ENCODE measurements at places on chromosomes 7 and 10.

DNA sequence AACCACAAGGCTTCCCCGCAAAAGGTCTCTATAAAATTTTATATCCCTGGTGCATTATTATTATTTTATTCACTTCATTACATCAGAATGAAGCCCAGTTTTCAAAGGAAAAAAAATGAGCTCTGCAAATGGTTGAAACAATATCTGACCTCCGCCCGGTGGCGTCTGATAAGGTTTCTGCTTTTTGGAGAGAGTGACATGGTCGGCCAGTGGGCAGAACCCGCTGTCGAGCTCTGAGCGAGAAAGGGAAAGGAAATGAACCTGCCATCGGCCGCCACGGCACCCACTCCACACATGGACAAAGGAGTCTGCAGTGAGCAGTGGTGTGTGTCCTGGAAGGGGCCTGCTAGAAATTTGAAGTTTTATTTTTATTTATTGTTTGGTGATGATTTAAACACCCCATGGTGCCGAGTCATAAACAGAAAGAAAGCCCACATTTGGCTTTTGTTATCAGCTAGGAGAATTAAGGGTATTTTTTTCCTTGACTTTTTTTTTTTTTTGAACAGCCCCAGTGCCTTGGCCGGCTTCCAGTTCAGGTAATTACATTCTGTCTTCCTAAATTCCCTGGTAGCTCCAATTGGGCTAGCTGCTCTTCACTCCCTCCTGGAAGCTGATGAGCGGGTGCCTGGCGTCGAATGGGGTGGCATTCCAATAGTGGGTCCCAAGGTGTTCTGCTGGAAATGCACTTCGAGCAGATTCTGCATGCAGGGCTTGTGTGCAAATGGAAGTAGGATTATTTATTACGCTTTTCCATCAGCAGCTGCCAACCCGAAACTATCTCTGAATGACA, 149.4 kb upstream of the MKI67 start:
- DNase-seq, result no peak

DNA sequence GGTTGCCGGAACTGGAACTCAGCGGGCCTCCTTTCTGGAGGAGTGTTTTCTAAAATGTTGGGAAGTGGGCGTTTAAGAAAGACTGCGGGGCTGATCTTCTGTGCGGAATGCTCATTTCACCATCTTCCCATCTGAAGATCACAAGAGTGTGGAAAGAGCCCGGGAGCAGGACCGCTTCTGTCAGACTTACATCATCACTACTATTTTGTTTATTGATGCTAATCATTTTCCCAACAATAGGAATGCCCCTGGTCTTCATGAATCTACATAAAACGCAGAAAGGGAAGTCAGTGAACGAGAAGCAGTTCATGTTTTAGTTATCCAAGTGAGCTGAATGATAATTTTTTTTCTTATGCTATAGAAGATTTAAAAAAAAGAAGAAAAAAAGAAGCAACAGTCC, 447.8 kb upstream of the MKI67 start:
- no peak for DNase-seq

GRCh38 chr7:18538554-18539250, 43.2 kb downstream of the HDAC9 start:
- DNase-seq, result no peak

DNA sequence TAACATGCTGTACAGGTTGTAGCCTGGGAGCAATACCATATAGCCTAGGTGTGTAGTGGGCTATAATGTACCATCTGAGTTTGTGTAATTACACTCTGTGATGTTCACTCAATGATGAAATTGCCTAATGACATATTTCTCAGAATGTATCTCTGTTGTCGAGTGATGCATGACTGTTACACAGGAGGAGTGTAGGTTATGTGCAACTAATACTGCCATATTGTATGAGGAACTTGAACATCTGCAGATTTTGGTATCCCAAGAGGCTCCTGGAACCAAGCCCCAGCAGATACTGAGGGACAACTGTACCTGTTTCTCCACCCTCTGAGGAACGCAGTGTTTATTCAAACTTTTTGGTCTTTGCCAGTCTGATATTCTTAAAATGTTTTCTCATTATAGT, 38.6 kb downstream of the NACAD start:
- DNase-seq, result no peak

DNA sequence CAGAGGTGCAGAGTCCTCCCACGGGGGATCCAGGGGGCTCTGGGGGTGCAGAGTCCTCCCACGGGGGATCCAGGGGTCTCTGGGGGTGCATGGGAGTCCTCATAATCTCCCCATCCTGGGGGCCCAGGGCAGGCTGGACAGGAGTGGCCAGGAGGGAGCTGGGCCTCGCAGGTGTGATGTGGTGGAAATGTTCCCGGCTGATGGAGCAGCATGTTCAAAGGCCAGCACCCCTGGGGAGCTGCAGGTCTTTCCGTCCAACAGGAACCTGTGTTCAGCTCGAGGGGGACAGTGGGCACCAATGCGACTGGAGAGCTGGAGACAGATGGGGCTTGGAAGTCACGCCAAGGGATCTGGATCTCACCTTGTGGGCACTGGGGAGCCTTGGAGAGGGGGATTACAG, 38.5 kb upstream of the PSMG3 start:
- DNase-seq, result no peak

DNA sequence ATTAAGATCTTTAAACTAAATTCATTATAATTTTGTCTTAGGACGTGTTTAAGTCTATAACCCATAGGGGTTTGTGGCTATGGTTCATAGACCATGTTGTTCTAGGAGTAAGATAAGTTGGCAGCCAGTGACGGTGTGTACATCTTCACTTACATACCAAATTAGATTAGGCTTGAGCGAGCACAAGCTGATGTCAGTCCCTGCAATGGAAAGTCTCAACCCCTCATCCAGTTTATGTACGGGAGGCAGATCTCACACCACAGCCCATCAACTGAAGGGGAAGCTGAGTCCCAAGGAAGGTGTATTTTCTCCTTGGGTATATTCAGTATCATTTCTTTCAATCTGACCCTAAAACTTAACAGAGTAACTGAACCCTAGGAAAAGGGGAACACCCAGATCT, 5.1 kb upstream of the SMC3 start:
- DNase-seq, result no peak

- DNase-seq, result no peak
Observed at GRCh38 chr7:15836041-15836440, 149.6 kb upstream of the MEOX2 start.

DNA sequence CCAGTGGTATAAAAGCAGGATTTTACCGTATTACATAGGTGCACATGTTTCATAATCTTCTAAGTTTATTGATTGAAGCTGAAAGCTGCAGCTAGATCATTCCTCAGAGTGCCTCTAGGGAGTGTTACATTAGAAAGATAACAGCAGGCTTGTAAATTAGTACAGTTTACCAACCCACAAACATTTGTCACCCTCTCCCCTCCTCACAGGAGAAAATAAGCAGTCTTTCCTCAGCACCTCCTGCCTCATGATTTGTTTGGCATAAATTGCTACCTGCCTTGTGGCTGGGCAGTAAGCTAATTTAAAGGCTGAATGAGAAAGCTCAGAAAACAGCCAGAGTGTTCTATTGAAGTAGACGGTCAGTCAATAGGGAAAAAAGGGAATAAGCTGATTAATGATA, 74.2 kb downstream of the NXPH1 start:
- no peak for DNase-seq

- peak; percentile 3 for DNase-seq
Observed at GRCh38 chr7:41472427-41473125, 230.3 kb downstream of the INHBA start.

DNA sequence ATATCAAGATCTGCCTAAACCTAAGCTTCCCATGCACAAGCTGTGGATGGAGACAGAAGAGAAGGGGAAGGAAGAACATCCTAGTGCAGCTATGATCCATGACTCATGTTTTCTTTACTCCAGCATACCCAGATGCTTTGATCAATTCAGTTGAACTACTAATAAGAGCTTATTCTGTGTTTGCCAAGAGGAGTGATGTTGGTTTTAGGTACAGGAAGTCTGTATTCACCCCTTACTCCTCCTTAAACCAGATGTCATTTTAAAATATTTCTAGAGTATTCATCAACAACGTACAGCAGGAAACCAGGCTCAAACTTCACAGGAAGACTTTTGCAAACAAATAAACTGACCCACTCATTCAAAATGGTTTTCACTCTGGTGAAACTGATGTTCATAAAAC, 29.2 kb downstream of the PANK1 start:
- DNase-seq, result peak; percentile 1

DNA sequence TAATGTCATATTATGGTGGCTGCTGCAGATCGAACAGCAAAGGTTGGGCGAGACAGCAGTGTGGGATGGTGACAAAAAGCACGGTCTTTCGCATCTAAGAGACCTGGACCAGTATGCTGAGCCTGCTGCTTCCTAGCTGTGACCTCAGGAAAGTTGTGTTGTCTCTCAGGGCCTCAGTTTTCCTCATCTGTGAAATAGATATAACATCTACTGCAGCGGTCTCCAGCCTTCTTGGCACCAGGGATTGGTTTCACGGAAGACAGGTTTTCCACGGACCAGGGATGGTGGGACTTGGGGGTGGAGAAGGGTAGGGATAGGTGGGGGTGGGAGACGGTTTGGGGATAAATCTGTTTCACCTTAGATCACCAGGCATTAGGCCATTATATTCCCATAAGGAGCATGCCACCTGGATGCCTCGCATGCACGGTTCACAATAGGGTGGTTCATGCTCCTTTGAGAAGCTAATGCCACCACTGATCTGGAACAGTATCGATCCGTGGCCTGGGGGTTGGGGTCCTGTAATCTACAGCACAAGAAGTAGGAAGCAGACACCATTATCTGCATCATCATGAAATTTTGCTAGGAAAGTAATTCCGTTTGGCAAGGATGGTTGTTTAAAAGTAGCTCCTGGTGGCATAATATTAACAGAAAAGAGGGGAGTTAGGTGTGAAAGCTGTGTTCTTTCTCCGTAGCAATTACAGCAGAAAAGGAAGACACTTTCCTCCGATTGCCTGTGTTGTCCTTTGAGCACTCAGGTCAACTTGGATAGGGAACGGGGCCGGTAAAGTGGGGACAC, 10.8 kb downstream of the KLF6 start:
- DNase-seq, result no peak

DNA sequence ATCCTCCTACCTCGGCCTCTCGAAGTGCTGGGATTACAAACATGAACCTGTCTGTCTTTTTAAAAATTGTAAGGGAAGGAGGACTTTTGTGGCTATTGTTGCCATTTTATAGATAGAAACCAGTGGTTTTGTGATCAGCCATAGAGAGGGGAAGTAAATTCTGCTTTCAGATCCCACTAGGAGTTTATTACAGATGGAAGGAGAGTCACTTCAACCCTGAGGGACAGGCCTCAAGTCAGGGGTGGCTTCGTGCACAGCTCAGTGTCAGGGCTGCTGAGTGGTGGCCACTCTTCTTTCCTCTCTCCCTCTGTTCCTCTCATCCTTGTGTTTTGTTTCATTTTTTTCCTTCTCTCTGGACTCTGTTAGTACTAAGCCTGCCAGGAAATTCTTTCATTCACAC, 60.8 kb downstream of the OGDH start:
- DNase-seq, result no peak

DNA sequence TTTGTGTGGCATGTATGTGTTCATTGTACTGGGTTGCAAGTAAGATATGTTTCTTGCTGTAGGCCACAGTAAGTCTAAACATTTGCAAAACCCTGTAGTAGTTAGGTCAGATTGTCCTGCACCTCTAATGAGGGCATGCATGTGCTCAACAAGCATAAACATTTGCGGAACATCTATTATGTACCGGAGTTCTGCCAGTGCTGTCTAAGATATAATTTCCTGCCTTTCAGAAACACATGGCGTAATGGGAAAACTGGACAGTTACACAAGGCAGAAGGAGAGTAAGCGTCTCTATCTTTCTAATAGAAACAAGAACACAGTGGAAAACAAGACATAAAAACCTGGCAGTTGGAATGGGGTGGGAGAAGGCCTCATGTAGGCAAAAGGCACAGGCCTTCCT, 2.8 kb downstream of the ABCB8 start:
- DNase-seq, result no peak

- peak; percentile 61 for DNase-seq
Observed at GRCh38 chr10:110357252-110357780, 52.6 kb upstream of the SMNDC1 start.

DNA sequence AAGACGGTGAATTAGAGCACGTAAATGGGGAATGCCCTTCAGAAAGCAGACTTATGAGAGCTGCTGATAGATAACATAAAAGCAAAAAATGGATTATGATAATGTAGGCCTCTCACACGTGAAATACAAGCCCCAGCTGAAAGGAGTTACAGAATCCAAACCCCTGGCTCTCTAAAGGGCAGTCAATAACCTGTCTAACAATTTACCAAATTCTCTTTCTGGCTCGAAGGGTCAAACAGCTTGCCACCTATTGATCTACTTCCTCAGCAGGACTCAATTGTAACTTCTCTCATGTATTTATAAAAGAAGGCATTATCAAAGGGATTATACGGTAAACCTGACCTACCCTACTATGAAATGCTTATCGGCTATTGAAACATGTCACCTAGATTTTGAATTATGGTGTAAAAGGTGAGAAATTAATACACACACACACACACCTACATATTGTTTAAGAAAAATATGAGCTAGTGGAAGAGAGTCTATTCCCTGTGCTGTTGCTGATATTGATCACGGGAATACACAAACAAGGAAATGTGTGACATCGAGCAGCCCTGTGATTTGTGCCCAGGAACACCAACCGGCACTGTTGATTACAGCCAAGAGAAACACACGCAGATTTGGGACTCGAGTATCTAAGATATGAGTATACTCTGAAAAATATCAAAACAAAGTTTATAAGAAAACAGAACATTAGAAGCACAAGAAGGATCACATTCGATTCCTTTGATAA, 135.6 kb upstream of the NEBL start:
- DNase-seq, result no peak

GRCh38 chr7:35878351-35878750, 77.5 kb downstream of the SEPTIN7 start:
- DNase-seq, result no peak

GRCh38 chr10:132045324-132045723, 20.4 kb upstream of the JAKMIP3 start:
- no peak for DNase-seq

- no peak for DNase-seq
Observed at GRCh38 chr7:29574659-29575058, 11.0 kb downstream of the PRR15 start.

DNA sequence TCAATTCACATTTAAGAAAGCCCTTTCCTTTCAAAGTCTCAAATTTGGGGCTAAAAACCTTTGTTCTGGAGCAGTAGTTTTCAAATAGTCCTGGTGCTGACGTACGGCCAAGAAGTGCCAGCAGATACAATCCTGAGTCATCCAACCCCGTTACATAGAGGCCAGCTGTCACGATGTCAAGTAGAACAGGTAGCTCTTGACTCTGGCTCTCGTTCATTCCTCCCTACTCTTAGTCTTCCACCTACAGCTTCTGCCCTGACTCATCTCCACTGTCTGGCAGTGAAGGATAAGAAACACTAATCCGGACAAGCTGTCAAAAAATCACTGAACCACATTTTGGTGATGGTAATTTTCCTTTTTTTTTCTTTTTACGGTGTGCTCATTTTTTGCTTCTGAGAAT, 132.4 kb upstream of the PTN start:
- DNase-seq, result peak; percentile 31

- DNase-seq, result no peak
Observed at GRCh38 chr10:3568983-3569382, 216.0 kb downstream of the KLF6 start.

- no peak for DNase-seq
Observed at GRCh38 chr10:106694696-106695095, 469.8 kb downstream of the SORCS1 start.
